Thymus (tissue), 14 donors: ENCODE measurements at places on chromosomes 4 and X. TPM values are rescaled to one million over a fixed set of nuclear protein-coding genes. Genes with fewer than 3 reads are reported as not detected.

DNA sequence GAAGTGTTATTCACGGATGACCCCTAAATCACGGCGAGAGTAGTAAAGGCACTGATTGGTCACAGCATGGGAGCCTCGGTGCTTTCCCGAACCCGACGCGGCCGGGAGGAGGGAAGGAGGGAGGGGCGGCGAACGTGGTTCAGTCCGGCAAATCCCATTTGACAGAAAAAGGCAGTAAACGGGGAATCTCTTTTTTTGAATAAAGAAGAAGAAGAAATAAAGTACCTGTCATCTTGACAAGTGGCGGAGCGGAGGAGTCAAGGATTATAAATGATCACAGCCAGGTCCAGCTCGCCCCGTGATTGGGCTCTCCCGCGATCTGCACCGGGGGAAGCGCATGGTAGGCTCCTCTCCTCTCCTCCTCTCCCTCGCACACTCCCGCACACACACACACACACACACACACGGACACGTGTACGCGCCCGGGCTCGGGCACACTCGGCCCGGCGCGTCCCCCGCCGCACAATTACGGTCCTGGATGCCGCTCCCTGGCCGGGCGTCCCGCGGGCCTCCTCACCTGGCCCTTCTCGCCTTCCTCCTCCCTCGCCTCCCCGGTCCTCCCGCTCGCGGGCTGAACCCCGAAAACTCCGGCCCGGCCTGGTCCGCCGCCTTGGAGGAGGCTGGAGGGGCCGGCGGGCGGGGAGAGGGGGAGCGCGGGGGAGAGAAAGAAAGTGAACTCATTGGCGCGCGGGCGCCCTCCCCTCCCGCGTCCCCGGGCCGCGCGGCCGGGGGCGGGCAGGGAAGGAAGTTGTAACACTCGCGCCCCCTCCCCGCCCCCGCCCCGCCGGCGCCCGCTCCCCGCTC is 99.2 kb upstream of the TENM3 start:
- peak; percentile 24 for DNase-seq

DNA sequence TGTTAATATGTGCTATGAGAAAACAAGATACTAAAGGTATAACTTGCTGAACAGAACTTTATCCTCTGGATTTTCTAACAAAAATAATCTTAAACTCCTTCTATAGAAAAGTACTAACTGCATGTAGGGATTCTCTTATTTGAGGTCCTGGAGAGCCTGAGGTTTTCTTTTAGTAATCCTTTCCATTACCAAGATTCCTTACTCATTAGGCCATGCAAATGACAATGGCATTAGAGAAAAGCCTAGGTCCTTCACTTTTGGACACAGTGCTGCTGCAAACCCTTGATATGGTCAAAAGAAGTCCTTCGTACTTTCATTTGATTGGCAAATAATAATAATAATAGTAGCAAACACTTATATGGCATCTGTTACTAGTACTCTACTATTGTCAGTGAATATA is 3.2 kb downstream of the MMRN1 start:
- no peak for DNase-seq

DNA sequence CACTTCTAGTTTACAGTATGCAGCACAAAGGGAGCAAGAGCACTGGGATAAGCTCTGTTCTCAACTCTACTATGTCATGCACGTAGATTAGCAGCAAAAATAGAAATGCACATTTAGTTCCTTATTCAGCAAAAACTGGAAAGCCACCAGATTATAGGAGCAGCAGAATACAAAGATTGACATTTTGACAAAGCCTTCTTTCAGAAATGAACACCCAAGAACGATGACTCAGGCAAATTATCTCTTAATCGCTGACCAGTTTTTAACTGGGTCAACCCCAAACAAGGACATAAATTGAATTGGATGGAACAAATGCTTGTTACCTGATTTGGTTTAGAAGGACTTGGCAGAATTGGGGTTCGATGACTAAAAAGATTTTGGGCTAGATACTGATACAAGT is 775.3 kb upstream of the HS3ST1 start:
- DNase-seq = no peak

Gene MSANTD1
- total RNA-seq = 0.33 TPM

Gene ZCCHC12
- total RNA-seq = 0.28 TPM

DNA sequence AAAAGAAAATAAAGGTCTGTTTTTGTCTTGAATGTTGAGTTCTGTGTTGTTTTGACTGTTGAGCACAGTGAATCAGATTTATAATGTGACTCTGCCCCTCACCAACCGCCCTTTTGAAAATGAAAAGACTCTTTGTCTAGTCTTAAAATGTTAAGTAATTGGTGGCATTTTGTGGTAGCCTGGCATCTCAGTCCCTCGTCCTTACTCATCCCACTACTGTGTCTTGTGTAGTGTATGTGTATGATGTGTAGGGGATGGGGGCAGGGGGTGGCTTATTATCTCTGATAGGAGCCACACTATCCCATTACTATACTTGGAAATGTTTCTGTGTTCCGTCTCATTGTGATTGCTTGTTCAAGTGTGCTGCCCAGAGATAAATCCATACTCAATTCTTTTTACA is 12.2 kb downstream of the KLHL34 start:
- DNase-seq = no peak

Gene TRIM2
- 5.0 TPM for total RNA-seq

DNA sequence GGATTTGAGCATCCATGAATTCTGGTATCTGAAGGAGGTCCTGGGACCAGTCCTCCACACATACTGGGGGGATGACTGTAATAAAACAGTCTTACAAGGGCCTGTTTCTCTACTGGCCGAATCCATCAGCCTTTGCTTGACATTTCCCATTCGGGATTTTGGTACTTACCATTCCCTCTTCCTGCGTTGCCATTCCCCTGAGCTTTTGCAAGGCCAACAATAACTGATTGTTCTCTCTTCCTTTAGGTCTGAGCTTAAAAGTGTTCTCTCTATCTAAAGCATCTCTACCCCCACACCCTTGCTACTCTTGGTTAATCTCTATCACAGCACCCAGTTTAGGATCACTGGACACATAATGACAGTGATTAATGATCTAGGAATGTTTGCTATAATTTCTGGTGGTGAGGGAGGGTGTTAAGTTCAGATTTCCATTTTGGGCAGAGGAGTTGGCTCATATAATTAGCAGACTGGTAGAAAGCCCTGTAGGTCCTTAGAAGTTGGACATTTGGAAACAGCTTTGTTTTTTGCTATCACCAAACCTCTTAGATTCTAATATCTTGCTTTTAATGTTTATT is 29.4 kb downstream of the TMA16 start:
- no peak for DNase-seq

Gene HAUS3
- total RNA-seq = 14.3 TPM

DNA sequence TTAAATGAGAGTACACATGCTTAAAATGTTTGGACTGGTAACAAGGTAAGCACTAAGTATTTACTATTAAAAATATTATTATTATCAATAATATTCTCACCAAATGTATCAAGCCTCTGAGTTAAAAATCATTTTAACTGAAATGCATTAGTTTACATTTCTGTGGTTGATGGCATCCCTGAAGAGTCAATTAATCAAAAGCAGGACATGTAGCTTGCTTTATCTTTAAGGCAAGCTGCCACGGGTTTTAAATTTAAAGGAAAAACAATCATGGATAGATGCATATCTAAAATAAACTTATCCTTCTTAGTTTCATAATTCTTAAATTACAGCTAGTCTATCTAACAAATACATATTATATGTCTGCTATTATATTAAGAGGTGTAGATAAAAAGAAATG is 584.8 kb upstream of the INTU start:
- DNase-seq = no peak

GRCh38 chrX:153494061-153494460 is 719 bp upstream of the BGN start:
- DNase-seq = no peak

DNA sequence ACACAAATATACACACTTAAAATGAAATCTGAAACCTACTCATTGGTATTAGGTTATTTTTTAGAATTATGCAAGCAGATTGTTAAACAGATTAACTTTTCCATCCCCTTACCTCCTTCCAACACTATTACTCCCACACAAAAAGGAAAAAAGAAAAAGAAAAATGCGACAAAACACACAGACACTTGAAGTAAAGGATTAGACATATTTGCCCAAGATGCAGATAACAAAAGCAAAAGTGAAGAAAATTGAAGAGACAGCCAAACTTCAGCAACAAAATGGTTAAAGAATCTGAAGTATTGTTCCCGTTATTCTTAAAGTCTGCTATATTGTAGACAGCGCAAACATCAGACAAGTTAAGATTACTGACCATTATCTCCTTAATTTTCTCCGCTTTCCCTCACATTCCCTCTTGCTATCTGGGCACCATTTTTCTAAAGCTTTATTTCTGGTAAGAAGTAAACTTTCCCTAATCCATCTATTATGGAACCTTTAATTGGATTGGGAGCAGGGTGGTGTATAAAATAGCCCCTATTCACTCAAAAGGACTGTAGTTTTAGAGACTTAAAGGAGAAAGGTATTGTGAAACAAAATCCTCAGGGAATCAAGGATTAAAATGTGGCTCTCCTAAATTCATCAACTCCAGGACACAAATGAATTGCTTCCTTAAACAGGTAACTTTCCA is 34.7 kb upstream of the MAB21L2 start:
- no peak for DNase-seq

Gene MAGEA1
- total RNA-seq = not detected

Gene GPRASP3
- 3.1 TPM for total RNA-seq

Gene CENPE
- total RNA-seq = 21.2 TPM

- DNase-seq = no peak
Measured at GRCh38 chrX:118350221-118350620, 4.3 kb downstream of the WDR44 start.

Gene SHROOM2
- 2.3 TPM for total RNA-seq

DNA sequence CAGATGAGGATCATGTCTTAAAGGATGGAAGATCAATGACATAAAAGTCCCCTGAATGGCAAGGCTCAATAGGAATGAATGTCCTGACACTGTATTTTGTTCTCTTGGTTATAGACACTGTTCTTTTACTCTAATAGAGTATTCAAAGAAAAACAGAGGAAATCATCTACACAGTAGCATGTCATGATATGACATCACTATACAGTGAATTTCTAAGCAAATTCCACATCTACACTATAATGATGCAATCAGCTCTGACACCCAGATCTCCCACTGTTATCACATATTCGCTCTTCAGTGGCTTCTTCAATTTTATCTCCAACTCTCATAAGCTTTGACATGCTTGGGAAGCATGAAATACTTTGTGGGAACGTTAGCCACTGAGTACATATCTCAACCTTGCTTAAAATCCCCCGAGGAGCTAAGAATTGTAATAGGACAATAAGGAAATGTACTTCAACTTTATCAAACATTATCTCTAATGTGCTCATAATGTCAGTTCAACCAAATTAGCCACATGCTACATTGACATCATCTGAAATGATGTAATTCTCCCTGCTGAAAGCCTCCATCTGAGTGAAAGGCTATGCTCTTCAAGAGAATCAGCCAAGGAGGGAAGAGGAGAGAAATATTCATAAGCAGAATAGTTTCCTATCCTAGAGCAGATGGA is 139.6 kb upstream of the PTCHD1 start:
- DNase-seq = no peak

Gene CT45A9
- total RNA-seq = not detected

- DNase-seq = no peak
Measured at GRCh38 chr4:127018381-127018780, 614.4 kb upstream of the INTU start.

GRCh38 chr4:126604268-126604867 is 1028.4 kb upstream of the INTU start:
- no peak for DNase-seq

DNA sequence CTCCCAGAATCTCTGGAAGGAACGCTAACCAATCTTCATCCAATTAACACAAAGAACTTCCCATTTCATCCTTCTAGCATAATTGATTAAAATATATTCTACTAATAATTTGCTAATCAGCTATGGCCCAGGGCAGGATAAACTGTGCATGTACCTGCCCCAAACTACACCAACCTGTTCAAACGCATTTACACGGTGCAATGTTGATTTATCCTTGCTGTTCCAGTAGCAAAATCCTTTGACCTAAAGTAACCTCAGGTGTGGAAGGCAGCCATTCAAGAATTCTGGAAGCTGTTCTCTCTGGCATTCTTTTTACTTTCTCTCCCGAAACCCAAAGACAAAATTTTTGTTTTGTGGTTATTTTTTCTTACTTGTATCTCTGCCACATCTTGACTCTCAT is 309.4 kb downstream of the ZNF674 start:
- DNase-seq = no peak

DNA sequence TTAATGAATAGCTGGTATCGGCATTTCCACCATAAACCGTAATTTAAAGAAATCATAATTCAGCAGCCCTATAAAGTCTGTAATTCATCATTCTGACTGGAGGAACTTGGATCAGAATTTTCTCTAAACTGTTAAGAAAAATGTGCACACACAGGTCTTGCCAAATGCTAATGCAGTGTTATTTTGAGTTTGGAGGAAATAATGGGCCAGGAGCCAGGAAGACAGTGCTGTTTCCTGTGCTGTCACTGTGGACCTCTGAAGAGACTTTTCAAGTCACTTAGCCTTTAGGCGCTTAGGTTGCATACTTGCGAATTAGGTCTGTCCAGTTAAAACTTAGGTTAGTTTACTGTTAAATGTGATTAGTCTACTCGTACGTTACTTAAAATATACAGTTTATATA is 137.5 kb upstream of the ANXA3 start:
- no peak for DNase-seq

DNA sequence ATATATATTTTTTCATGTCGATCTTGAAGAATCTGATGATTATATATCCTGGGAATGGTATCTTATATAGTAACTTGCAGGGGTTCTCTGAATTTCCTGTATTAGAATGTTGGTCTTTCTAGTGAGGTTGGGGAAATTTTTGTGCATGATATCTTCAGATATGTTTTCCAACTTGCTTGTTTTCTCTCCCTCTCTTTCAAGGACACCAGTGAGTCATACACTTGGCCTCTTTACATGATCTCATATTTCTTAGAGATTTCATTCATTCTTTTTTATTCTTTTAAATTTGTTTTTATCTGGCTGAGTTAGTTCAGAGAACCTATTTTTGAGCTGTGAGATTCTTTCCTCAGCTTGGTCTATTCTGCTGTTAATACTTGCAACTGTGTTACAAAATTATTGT is 27.2 kb upstream of the C4orf17 start:
- DNase-seq = no peak

Gene PRR32
- not detected for total RNA-seq

Gene PPP1R3F
- 3.2 TPM for total RNA-seq

GRCh38 chr4:15396157-15396800 is 31.6 kb upstream of the C1QTNF7 start:
- DNase-seq = no peak

DNA sequence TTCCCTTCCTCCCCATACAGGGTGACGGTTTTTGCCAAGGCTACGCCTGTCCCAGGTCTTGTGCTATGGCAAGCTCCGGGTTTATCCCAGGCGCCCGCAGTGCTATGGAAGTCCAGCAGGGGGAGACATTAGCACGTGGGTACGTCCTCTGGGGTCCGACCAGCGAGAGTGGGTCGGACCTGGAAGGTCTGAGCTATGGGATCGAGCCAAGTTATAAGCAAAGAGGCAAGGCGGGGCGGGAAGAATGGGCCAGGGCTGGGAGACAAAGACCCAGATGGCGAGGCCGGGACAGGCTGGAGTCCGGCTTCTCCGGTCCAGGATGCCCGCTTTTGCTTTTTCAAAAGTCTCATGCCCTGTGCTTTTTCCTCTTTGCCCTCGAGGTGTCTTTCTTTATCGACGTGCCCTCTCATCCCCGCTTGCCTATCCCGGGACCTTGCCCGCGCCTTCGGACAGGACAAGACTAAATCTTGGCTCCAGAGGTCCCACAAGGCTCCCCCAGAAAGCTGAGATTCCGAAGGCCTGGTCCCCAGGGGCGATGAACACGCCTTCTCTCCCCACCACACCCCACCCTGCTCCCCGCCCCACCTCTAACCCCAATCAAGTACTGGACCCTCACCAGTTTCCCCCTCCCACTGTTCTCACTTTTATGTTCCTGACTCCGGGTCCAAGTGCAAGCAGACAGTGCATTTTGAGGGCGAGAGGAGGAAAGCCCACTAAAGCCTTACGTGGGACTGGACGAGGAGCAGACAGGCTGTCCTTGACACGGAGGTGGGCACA is 785 bp upstream of the EFNB1 start:
- peak; percentile 80 for DNase-seq
